ENCODE measurements at places on chromosomes 13 and 19.

GRCh38 chr19:16976446-16976845 is 50.2 kb downstream of the CPAMD8 start:
- DNase-seq: no peak

- DNase-seq: no peak
These were observed 530.0 kb downstream of the RFC3 start for GRCh38 chr13:34347784-34348573.

DNA sequence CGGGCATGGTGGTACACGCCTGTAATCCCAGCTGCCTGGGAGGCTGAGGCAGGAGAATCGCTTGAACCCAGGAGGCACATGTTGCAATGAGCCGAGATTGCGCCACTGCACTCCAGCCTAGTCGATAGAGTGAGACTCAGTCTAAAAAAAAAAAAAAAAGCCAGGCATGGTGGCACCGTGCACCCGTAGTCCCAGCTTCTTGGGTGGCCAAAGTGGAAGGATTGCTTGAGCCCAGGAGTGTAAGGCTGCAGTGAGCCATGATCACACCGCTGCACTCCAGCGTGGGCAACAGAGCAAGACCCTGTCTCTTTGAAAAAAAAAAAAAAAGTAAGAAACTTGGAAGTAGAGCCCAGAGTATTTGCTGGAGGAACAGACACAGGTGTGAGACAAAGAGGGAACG is 27.7 kb downstream of the CCDC8 start:
- DNase-seq: no peak

- peak; percentile 26 for DNase-seq
These were observed 424.5 kb downstream of the PCDH9 start for GRCh38 chr13:66805657-66806056.
